Substantia nigra (tissue), 51 donors: ENCODE measurements at places on chromosomes 11 and 22.

- DNase-seq: no peak
Measured at GRCh38 chr22:44711690-44712555, 9.9 kb downstream of the PRR5 start.

- no peak for DNase-seq
Measured at GRCh38 chr11:116173506-116173905, 599.3 kb downstream of the BUD13 start.

- DNase-seq: no peak
Measured at GRCh38 chr11:129141748-129142523, 50.2 kb downstream of the ARHGAP32 start.

DNA sequence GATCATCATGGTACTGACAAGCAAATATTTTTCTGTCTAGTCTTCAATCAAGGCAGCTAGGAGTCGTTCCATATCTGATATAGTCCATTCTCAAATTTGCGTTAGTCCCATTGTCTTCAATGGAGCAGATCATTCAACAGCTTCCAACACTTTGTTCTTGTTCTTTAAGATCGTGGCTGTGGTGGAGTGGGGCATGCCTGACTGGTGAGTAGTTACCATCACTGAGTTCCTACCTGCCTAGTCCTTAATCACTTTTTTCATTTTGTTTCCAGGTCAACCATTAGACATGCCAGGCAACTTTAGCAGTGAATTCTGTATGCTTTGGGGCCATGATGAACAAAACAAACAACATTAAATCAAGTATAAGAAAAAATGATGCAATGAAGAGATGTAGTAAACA, 693.1 kb upstream of the KIRREL3 start:
- DNase-seq: no peak

DNA sequence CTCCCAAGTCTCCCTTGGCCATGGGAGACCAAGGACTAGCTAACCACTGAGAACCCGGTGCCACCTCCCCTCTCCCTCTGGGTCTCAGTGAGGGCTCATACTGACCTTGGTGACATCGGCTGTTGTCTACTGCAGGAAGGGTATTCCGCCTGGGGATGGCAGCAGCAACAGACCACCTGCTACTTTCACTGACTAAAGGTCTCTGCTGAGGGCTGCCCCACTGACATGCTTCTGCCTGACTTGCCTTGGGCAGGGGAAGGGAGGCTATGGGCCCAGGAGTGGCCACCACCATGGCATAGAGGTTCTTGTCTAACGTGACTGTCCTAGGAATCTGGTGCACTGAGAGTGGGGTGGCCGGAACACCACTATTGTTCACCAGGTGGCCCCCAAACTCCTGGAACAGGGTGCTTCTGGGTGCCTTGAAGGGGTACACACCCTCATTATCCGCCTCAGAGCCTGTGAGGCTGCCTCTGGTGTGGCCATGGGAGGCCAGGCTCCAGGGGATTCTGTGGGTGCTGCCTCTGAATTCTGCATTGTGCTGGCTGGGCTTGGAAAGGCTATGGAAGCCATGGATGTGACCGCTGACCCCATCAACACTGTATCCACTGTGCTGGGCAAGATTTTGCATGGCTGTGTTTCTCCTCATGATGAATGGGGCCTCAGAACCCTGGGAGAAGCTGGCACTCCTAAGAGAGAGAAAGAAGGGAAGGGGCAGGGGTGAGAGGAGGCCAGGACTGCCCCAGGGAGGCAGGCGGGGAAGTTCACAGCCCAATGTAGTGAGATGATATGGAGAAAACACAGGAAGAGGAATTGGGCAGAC, 38.3 kb downstream of the GAB4 start:
- no peak for DNase-seq

DNA sequence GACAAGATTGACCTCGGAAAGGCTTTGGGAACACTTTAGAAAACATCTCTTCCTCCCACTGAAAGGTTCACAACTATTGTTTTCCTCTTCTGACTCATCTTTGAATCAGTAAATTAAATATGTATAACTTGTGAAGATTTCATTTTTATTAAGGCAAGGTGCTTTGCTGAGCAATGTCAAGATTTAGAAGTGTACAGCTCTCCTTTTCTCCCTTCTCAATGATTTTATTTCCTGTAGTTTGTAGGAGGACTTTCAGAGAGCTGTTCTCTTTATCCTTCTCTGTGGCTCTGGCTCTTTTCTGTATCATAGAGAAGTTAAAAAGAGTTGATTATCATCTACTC, 594.2 kb downstream of the METTL15 start:
- no peak for DNase-seq

GRCh38 chr11:15638386-15638787, 523.7 kb downstream of the INSC start:
- DNase-seq: no peak

DNA sequence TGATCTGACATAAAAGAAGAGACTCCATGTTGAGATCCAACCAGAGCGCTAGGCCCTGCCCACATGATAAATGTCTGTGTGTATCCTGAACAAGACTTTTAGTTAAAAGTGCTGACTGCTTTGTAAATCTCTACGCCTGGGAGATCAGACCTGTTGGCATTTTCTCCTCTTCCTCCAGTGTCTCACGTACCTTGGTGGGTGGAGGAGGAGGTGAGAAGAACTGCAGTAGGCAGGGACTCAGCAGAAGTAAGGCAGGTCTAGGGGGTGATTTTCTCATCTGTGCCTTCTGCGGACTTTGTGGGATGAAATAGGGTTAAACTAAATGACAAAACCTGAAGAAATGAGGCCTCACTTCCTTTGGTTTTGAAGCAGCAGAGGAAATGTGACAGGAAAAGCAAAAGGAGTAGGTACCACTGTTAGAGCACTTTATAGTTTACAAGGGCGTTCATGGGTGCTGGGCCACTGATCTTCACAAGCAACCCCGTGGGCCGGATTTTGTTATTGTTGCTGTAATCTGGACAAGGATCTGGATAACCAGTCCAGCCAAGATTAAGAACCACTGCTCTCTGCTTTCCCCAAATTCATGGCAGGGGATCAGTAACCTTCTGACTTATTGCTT, 36.7 kb upstream of the PLET1 start:
- no peak for DNase-seq
